ENCODE measurements at places on chromosomes 13 and 19.
A peak's percentile ranks its signal among the peaks of the same experiment; 100 is the strongest.

- DNase-seq: no peak
Observed at GRCh38 chr13:71879129-71879535, 12.1 kb upstream of the DACH1 start.

DNA sequence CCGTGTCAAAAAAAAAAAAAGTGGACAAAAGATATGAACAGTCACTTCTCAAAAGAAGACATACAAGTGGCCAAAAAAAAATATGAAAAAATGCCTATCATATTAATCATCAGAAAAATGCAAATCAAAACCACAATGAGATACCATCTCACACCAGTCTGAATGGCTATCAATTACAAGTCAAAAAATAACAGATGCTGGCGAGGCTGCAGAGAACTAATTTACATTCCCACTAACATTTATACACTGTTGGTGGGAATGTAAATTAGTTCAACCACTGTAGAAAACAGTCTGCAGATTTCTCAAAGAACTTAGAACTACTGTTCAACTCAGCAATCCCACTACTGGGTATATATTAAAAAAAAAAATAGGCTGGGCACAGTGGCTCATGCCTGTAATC, 26.5 kb upstream of the FOXO1 start:
- no peak for DNase-seq

GRCh38 chr13:94162289-94162688, 317.2 kb downstream of the DCT start:
- DNase-seq: no peak

- DNase-seq: no peak
Observed at GRCh38 chr13:27869436-27870095, 50.2 kb upstream of the PDX1 start.

DNA sequence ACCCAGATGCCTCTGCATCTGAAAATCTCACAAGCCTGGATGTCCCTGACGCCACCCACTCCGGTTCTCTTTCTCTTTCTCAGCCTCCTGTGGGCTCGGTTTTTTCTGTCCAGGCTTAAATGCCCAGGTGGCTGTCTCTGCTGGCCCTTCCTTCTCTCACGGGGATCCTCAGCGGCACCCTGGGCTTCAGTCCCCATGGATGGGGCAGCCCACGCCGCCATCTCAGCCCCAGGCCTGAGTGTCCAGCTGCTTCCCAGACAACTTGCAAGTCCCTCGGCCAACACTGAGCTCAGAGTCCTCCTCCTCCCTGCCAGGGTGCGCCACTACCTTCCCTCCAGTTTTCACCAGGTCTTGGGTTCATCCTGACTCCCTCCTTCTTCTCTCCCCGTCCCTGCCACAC, 6.4 kb downstream of the FBN3 start:
- no peak for DNase-seq

DNA sequence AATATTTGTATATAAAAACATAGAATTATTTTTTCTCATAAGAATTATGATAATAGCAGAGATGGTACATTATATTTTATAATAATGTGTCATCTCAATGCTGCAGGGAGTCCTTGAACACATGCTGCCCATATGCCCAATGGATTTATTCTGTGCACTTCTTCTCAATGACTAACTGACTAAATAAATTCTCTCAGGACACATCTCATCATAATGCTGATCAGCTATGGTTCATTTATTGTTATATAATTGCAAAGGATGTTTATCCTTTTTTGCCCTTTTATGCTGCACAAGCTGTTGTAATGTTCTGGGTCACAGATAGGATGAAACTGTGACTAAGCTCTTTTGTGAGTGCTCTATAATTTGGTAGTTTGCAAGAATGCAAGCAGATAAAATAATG, 1273.3 kb upstream of the ATXN8OS start:
- no peak for DNase-seq

GRCh38 chr13:113650731-113651148, 7.3 kb downstream of the ATP4B start:
- DNase-seq: peak; percentile 18

DNA sequence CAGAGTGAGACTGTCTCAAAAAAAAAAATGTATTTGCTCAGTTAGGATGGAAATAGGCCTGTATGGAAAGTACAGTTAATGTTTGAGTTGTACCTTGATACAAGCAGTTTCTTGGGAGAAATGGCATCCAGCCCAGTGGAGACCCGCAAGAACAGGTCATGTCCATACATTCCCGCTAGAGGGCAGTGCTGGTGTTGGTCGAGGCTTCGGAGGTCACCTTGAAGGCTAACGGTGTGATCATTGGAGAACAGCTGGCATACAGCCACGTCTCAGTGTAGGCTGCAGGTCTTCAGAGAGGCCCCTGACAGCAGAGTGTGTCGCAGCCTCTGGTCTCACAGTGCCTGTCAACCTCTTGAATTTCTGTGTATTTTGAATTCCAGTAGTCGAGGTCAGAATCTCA, 7.5 kb downstream of the ZNF610 start:
- DNase-seq: no peak

DNA sequence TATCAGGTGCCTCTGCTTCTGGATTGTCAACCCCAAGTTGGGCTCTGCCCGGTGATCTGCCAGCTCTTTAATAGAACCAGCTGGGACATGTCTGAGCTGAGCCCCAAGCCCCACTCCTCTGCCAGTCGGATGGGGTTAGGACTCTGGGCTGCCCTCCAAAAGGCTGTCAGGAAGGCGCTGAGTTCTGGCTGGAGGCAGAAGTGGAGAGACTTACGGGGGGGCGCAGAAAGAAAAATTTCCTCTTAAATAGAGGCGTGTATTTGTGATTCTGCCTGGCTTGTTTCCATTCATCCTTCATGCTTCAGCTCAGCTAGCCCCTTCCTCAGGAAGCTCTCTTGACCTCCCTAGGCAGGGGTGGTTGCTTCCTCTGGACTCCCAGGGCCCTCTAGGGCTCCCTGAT, 985 bp upstream of the KCNK6 start:
- DNase-seq: no peak

DNA sequence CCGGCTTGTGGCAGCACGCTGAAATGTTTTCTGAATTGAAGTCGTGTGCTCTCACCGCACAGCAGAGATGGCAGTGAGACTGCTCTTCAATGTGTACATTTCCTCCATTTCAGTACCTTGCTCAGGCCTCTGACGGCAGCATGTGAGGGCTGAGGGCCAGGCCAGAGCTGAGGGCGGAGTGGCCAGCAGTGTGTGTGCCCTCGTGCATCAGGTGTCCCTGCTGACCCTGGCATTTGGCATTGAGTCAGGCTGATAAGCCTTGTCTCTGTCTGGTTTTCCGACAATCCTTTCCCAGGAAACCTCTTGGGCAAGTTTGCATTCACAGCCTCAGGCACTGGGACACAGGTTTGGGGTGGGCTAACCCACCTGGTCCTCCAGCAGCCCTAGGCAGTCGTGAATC, 62.3 kb downstream of the EFNB2 start:
- no peak for DNase-seq

GRCh38 chr13:38421590-38422560, 72.2 kb downstream of the UFM1 start:
- no peak for DNase-seq

GRCh38 chr19:46466536-46467196, 4.7 kb downstream of the PNMA8A start:
- DNase-seq: no peak

GRCh38 chr13:51849145-51850101, 4.4 kb upstream of the TMEM272 start:
- DNase-seq: no peak

GRCh38 chr13:61258185-61258584, 157.5 kb downstream of the PCDH20 start:
- no peak for DNase-seq

All from spleen (tissue), 13 donors.